Mammary epithelial cell (primary cell): ENCODE measurements at places on chromosomes 3 and 15. TPM values are rescaled to one million over a fixed set of nuclear protein-coding genes. Genes with fewer than 3 reads are reported as not detected.

CELSR3 gene
- 1.7 TPM for total RNA-seq

TF gene
- total RNA-seq, result 0.50 TPM

GPR62 gene
- 0.14 TPM in 1 of 2 replicates, not detected in the other for total RNA-seq

COL6A6 gene
- total RNA-seq, result not detected

SLC12A1 gene
- total RNA-seq, result not detected in 2 replicates

AADACL2 gene
- total RNA-seq, result not detected in 2 replicates

NR1D2 gene
- total RNA-seq, result 10.5 TPM

WDR72 gene
- total RNA-seq, result 1.0 TPM

PLSCR2 gene
- total RNA-seq, result not detected in 2 replicates

TMEM44 gene
- 10.3 and 21.1 TPM in 2 replicates for total RNA-seq

SERF2 gene
- total RNA-seq, result 636 and 681 TPM in 2 replicates

PTPRG gene
- 31.2 and 33.5 TPM in 2 replicates for total RNA-seq

CALML4 gene
- total RNA-seq, result 1.3 and 5.6 TPM in 2 replicates

MFN1 gene
- 55.2 TPM for total RNA-seq

CPLX3 gene
- total RNA-seq, result not detected

H1-8 gene
- not detected for total RNA-seq

SV2B gene
- 0.33 TPM for total RNA-seq

APPL1 gene
- 60.7 TPM for total RNA-seq

MYO5C gene
- 0.94 and 2.4 TPM in 2 replicates for total RNA-seq

CYP11A1 gene
- 2.3 TPM for total RNA-seq

C3orf62 gene
- 2.3 TPM for total RNA-seq

IGSF10 gene
- under 0.01 TPM for total RNA-seq

HDAC11 gene
- total RNA-seq, result 17.7 TPM

MRPL3 gene
- 78.9 TPM for total RNA-seq

KCTD6 gene
- total RNA-seq, result 5.6 and 6.1 TPM in 2 replicates

GOLGA8T gene
- total RNA-seq, result not detected

MFAP1 gene
- total RNA-seq, result 24.8 and 26.8 TPM in 2 replicates

FGF7 gene
- total RNA-seq, result not detected in 2 replicates

SNX33 gene
- total RNA-seq, result 28.2 TPM

SCN11A gene
- total RNA-seq, result not detected in 2 replicates
